ENCODE measurements at places on chromosomes 3 and 15.

DNA sequence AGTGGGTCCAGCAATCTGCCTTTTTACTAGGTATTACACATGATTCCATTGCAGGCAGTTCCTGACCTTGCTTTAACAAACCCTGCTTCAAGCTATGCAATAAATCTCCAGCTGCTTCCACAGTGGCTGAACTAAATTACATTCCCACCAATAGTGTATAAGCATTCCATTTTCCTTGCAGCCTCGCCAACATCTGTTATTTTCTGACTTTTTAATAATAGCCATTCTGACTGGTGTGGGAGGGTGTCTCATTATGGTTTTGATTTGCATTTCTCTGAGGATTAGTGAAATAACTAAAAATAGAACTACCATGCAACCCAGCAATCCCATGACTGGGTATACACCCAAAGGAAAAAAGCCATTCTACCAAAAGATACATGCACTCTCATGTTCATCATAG lies 36.4 kb upstream of the DNAJC13 start:
- DNase-seq = no peak

GRCh38 chr3:68880632-68881031 lies 51.7 kb downstream of the TAFA4 start:
- no peak for DNase-seq

DNA sequence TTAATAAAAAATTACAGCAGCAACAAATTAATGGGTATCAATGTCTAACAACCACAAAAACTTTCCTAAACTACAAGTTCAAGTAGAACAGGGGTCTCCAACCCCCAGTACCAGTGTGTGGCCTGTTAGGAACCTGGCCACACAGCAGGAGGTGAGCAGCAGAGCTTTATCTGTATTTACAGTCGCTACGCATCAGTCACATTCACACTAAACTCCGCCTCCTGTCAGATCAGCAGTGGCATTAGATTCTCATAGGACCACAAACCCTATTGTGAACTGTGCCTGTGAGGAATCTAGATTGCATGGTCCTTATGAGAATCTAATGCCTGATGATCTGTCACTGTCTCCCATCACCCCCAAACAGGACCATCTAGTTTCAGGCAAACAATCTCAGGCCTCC lies 18.5 kb upstream of the LIPC start:
- no peak for DNase-seq

DNA sequence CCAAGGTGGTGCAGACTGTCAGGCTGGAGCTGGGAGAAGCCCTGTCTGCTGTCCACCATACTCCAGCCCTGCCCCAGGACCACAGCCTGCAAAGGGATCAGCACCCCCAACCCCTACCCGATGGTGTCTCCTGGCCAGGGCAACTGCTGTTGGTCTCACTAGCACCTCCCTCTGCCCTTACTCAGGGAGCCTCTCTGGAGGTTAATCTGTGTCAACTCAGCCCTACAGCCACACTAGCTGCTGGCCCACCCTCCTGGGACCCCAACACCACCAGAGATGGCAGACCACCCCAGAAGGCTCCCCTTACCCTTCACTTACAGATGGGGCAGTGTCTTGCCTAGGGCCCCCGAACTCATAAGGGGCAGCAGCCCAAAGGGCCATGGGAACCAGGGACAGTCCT lies 65.2 kb downstream of the TLE3 start:
- DNase-seq = no peak

GRCh38 chr3:134312873-134313846 lies 61.1 kb downstream of the AMOTL2 start:
- no peak for DNase-seq

- no peak for DNase-seq
These were observed 20.7 kb upstream of the PPP2R3A start for GRCh38 chr3:135944831-135945230.

GRCh38 chr15:73850228-73850627 lies 23.1 kb upstream of the TBC1D21 start:
- no peak for DNase-seq

DNA sequence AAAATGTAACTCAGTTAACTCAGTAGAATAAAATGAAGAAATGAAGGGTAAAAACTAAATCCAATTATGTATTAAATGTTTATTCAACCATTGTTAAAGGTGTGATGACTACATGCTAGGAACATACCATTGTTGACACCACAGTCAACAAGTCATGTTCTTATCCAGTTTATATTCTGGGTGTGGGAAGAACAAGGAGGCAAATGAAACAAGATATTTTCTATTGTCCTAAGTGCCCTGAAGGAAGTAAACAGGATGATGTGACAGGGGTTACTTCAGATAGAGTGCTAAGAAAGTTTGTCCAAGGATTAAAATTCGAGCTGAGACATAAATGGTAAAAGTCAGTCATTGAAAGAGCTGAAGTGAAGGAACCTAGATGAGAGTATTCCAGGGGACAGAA lies 13.1 kb downstream of the AP3S2 start:
- DNase-seq = no peak

DNA sequence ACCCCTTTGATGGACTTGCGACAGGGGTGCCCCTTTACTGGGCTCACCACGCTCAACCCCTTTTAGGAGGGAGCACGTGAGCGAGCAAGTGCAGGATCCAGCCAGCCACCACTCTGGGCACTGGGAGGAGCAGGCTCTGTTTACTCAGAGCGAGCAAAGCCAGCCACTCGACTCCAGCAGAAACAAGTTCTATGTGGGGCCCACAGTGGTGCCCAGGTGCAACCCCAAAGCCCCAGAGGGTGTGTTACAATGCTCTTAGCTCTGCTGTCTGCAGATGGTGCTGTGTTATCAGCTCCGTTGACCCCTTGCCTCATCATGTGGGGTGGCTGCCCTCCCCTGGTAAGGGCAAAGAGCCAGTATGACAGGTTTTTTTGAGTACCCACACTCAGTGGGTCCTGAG lies 120.3 kb upstream of the SUCLG2 start:
- no peak for DNase-seq

GRCh38 chr15:40471808-40472150 lies 995 bp downstream of the CHST14 start:
- peak; percentile 21 for DNase-seq

DNA sequence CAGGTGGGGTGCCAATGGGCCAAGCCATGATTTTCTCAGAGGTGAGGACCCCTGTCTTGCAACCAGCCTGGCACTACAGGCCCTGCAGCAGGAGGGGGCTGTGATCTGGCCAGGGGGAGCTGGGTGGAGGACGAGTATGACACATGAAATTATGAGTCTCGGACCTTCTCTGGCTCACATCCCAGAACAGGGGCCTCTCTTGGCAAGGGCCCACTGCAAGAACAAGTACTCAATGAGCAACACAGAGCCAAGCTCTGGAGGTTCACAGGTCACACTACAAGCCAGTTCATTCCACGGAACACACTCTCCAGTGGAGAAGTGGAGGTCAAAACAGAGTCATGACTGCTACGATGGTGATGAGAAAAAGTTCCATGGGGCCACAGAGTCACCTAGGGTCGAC lies 28.3 kb downstream of the CCDC32 start:
- no peak for DNase-seq

- no peak for DNase-seq
These were observed 120.5 kb upstream of the PROK2 start for GRCh38 chr3:71905426-71905825.

GRCh38 chr15:33453761-33454160 lies 143.0 kb downstream of the RYR3 start:
- DNase-seq = no peak

- no peak for DNase-seq
These were observed 27.2 kb upstream of the ATP1B3 start for GRCh38 chr3:141849056-141849815.

GRCh38 chr3:131620977-131621376 lies 118.2 kb upstream of the MRPL3 start:
- no peak for DNase-seq

DNA sequence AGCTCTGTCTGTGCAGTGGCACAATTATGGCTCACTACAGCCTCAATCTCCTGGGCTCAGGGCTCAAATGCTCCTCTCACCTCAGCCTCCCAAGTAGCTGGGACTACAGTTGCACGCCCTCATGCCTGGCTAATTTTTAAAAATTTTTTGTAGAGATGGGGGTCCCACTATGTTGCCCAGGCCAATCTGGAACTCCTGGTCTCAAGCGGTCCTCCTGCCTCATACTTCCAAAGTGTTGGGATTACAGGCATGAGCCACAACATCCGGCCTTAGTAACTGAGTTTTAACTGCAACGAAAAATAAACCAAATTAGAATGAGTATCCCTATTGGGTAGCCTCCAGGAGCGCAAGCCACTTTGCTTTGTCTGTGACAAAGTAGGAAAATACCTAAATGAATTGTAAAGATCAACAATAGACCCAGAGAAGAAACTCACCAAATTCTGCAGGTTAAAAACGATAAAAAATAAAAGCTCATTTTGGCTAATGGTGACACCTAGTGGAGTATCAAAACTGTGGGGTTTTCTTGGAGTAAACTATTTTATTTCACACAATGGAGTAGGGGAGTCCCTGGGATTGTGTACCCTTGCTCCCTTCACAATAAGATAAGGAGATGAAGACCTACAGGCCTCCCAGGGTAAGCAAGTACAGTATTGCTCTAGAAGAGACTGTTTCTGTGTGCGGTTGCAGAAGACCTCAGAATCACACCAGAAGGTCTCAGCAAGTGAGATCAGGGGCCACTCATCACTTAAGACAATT lies 21.0 kb upstream of the CA12 start:
- DNase-seq = no peak

DNA sequence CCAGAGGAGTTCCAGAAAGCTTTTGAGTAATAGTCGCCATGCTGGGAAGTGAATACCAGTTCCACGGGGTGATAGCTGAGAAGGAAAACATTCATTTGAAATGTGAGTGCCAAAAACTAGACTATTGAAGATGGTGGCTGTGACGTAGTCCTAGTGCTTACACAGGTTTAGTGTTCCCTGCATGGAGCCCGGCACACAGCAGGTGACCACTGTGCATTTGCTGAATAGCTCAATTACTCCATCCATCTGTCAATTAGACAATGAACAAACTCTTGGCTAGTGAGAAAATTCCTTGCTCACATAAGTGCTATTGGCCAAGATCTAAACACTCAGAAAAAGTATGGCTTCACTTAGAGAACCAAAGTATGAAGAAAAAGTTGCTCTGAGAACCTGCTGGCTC lies 448.1 kb upstream of the WNT5A start:
- no peak for DNase-seq

- no peak for DNase-seq
These were observed 1.8 kb downstream of the RCCD1 start for GRCh38 chr15:90956274-90957030.

GRCh38 chr3:189108735-189109134 lies 63.0 kb upstream of the TPRG1 start:
- DNase-seq = no peak

GRCh38 chr3:106371221-106371970 lies 502.6 kb upstream of the CBLB start:
- DNase-seq = no peak

DNA sequence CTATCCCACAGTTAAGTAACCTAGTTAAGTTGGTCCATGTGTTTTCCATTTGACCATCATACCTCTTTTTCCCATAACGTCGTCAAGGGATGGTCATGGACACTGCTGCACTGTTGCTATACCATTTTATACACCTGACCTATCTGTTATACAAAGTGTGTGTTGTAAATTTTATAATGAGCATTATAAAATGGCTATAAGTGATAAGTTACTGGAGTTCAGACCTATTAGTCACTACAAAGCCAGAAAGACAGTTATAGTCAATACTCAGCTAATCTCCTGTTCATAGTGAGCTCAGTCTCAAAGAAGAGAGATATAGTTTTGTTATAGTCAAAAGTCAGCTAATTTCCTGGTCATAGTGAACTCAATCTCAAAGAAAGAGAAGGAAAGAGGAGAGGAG lies 18.9 kb upstream of the CTNNB1 start:
- no peak for DNase-seq

- DNase-seq = no peak
These were observed 61.0 kb downstream of the TLE3 start for GRCh38 chr15:70036585-70037291.

GRCh38 chr3:126394179-126394976 lies at the start of gene CFAP100:
Gene CFAP100 (plus strand): TSS chr3:126394909. CDS start chr3:126396001, 1,092 bp downstream.
- no peak for DNase-seq

- DNase-seq = no peak
These were observed 5.0 kb downstream of the CLPX start for GRCh38 chr15:65180167-65180566.

DNA sequence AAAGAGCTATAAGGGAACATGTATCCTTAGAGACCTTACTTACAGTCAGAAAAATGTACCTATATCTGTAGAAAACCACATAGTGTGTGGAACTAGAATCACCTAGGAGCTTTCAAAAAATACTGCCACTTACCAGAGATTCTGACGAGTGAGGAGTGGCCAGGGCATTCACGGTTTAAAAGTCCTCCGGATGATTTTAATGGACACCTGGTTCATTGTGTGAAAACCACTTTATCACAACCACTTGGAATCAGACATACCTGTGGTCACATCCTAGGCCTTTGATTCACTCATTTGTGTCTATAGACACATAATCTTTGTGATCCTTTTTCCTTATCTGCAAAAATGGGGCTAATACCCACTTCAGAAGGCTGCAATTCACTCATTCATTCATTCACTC lies 159.8 kb downstream of the MBNL1 start:
- DNase-seq = no peak

DNA sequence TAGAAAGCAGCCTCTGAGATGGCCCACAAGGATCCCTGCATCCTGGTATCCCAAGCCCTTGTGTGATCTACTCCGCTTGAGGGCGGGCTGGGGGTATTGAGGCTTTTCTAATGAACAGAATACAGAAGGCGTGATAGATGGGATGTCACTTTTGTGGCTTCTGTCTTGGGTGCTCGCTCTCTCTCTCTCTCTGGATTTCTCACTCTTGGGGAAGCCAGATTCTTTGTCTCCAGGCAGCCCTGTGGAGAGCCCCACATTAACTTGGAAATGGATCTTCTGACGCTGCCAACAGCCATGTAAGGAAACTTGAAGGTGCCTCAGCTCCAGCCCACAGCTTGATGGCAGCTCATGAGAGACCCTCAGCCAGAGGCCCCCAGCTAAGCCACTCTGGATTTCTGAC lies 26.9 kb upstream of the SEC62 start:
- DNase-seq = no peak

GRCh38 chr3:128247666-128248409 lies 94.6 kb downstream of the EEFSEC start:
- DNase-seq = no peak

GRCh38 chr3:153244961-153245360 lies 82.9 kb downstream of the RAP2B start:
- no peak for DNase-seq

GRCh38 chr3:65314269-65314668 lies 626.5 kb upstream of the ADAMTS9 start:
- DNase-seq = no peak

DNA sequence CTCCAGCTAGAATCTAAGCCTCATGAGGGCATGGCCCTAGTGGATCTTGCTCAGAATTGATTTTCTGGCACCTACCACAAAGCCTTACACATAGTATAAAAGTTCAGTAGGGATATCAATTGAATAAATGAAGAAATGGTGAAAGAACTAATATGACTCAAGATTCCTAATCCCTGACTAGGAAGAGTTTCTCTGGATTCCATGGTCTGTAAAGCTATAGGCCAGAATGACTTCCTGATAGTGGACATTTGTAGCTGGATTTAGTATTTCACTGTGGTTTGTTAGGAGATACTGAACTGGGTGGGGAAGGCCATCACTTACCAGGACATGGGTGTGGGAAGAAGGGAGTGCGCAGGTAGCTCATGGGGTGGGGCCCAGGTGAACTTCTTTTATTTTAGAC lies 168.9 kb downstream of the RAP2B start:
- DNase-seq = no peak

All from LNCaP clone FGC (cell line).